EL (cell line): ENCODE measurements at places on chromosomes 6 and 20.

- no peak for DNase-seq
These were observed 50.8 kb upstream of the FAM83D start for GRCh38 chr20:38875175-38875993.

DNA sequence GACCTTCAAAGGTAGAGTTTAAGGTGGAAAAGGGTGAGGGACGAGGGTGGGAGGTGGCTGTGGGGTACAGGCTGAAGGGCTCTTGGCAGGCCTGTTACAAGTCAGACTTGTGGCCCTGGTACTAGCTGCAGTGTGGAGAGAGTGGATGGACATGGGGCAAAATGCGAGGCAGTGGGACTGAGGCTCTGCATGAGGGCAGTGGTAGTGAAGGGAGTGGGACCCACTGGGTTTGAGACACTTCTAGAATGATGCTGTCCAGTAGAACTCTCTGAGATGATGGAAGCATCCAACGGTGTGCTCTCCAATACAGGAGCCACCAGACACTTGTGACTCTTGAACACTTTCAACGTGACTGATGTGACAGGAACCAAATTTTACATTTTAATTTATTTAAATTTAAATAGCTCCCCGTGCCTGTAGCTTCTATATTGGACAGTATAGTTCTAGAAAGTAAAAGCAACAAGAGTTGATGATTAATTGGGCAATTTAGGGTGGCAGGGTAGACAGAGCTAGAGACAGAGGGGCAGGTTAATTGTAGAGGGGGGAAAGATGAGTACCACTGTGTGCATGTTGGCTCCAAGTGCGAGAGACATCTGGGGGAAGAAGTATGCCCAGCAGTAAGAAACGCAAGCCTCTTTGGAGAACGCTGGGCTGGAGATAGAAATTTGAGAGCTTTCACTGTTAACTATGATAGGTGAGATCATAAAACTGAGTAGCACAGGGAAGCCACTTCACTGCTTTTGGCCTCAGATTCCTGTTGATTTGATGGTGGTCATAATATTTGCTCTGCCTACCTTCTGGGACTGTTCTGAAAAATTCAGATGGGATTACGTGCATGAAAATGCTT lies 77.5 kb downstream of the TXNDC5 start:
- DNase-seq: no peak

DNA sequence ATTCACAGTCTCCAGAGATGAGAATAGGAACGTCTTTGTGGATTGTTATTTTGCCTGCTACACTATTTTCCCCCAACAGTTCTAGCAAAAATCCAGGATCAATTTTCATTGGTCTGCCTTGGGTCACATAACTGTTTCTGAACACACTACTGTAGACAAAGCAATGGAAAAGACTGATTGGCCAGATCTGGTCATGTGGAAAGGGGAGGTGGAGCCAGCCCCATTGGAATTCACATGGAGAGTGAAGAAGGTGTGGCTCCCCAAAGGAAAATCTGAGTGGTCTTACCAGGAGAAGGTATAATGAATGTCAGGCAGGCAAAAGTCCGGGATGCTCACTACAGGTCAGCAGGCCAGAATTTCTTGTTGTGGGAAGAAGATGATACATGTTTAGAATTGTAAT lies 9.5 kb upstream of the TP53RK start:
- peak; percentile 14 for DNase-seq

- no peak for DNase-seq
These were observed 110.5 kb downstream of the B3GAT2 start for GRCh38 chr6:70846207-70846835.

GRCh38 chr6:109172101-109172746 lies 76.9 kb downstream of the CEP57L1 start:
- peak; percentile 65 for DNase-seq

GRCh38 chr6:6686176-6686575 lies 97.7 kb downstream of the LY86 start:
- no peak for DNase-seq

- DNase-seq: no peak
These were observed 98.6 kb downstream of the NDUFAF5 start for GRCh38 chr20:13883425-13883824.

DNA sequence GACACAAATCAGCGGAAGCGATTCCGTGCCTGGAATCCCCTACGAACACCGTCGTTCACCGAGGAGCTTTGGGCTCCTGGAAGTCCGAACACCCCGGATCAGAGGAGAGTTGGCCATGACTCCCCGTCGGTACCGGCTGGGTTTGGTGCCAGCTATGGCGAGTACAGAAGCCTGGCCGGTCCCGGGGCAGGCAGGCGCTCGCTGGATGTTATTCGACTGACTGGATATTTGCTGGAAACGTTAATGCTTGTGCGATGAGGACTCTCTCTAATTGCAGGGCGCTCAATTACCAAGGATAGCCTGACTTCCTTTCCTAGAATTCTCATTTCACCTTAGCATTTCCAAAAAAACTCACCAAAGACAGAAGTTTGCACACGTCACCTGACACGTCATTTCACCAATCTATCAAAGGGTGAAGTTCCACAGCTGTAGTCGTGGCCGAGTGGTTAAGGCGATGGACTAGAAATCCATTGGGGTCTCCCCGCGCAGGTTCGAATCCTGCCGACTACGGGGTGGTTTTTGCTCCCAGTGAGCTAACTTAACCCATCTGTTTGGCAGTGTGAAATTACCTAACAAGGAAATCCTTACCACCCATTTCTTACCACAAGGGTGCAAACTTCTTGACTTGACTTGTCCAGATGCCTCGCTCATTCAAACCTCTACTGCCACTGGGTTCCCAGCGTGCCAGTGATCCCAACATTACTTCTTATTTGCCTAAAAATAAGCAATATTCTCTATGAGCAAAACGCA lies 22.7 kb upstream of the ZNF184 start:
- peak; percentile 87 for DNase-seq

DNA sequence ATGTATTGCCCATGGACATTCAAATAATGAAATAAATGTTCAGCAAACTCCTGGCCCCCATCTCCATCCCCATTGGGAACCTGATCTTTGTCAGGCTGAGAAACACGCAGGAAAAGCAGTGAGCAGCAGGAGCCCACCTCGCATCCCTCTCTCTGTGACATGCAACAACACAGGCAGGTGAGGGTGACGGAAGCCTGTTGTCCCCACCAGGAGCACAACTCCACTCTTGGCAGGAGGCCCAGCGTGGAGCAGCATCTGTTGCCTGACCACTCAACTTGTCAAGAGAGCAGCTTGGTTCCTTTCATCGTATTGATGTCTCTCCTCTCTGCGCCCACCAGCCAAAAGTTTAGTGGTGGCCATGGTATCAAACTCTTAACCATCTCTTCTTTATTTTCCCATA lies 586.9 kb upstream of the ARID1B start:
- DNase-seq: no peak

DNA sequence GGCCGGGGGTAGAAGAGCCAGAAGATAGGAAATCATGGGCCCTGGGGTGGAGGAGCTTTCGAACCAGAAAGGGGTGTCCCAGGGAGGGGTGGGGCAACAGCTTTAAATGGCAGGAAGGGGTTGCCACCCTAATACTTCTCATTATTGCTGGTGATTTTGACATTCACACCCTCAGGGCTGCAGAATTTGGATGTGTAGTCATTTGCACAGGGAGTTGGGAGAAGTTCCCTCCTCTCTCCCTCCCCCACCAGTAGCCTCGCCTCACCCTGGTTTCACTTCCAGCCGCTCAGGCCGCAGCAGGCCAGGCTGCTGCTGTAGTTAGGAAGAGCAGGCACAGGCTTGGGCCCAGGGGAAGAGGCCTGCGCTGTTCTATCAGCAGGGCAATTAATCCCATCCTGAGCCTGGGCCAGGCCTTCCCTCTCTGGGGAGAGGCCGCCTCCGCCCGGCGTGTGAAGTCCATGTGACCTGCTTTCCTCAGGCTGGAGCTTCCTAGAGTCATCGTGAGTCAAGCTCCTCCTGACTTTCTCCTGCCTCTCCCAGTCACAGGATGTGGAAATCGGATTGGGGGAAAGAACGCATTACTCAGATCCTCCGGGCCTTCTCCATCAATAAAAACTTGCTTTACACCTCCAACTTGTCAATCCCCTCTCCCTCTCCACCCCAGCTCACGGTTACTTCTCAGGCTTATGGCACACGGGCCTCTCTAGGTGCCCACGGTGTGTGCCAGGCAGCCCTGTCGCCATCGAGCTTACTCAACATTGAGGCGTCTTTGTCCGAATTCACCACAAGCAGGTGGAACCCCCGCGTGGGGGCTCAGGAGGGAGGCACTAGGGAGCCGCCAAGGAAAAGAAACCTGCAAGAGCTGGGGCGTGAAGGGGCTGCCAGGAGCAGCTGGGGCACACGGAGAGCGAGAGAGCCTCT lies 7.8 kb downstream of the ADTRP start:
- DNase-seq: peak; percentile 99

DNA sequence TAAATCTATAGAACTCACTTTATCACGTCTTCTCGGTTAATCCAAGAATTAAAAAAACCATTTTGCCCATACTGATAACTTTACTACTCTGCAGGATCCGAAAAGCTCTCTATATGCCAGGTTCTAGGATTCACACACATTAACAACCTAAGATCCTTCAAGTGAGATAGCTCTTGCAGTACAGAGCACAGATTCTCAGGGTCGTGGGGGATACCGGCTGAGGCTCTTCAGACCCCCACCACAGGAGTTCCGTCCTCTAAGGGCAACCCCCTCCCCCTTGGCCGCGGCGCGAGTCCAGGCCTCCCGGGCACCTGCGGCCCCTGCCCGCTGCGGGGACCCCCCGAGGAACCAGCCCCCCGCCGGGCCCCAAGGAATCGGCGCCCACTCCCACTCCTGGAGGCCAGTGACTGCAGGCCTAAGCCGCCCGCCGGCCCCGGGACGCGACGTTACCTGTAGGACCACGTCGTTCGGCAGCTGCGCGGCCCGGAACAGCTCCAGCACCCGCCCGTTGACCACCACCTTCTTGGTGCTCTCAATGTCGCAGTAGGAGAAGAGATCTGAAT lies 892 bp downstream of the REPS1 start:
- DNase-seq: no peak

DNA sequence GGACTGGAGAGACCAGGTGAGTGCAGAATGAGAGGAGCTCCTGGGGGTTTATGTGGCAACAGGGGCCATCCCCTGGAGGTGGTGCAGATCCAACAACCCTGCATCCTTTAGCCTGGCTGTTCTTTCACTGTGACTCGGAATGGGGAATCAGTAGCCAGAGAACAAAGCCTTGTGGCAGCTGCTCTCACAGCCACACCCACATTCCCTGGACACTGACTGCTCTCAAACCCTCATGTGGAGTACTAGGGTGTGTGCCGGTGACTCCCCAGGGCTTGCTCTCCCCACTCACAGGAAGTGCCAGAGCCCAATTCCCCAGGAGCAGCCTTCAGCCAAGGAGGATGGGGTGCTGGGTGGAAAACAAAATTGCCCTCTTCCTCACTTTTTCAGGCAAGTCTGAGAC lies 30.2 kb upstream of the GGTLC1 start:
- DNase-seq: no peak

DNA sequence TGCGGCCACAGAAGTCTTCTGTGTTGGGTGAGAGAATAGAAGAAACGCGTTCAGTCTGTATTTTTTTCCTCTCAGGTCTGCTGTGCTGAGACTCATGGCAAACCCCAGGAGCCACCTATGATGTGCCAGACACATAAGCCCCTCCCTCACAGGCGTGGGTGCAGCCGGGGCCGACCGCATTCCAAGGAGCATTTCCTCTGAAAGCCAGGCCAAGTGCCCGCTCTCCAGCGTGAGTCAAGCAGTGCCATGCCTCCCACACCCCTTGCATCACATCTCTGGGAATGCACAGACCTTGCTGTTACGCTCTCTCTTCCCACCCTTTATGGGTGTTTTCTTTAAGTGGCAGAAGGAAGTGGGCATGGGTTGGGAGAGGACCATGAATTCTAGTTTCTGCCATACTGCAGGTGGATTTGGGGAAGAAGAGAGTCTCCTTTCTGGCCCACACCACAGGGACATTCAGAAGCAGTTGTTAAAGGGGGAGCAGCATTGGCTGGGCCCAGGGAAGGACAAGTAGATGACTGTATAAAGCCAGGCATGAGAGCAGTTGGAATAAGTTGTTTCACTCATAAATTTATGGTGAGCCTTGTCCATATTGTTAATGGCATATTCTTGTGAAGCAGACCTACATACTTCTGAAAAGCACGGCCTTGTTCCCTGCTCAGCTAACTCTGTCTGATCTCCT lies 37.1 kb upstream of the TFAP2A start:
- DNase-seq: peak; percentile 97

DNA sequence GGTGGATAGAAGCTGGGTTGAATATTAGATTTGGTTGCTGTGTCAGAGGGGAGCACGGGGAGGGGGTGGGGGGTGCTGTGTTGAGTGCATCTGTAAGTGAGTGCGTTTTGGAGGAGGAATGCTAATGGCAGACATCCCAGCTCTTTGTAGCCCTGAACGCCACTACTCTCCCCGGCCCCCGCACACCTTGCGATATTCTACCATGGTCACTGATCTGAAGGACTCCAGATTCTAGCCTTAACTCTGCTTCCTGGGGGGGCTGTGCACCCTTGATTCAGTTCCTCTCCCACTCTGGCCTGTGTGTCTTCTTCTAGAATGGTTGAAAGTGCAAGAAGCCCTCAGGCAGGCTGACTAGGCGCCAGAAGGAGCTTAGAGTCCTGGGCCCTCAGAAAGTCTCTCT lies 7.1 kb downstream of the GLP1R start:
- DNase-seq: no peak

DNA sequence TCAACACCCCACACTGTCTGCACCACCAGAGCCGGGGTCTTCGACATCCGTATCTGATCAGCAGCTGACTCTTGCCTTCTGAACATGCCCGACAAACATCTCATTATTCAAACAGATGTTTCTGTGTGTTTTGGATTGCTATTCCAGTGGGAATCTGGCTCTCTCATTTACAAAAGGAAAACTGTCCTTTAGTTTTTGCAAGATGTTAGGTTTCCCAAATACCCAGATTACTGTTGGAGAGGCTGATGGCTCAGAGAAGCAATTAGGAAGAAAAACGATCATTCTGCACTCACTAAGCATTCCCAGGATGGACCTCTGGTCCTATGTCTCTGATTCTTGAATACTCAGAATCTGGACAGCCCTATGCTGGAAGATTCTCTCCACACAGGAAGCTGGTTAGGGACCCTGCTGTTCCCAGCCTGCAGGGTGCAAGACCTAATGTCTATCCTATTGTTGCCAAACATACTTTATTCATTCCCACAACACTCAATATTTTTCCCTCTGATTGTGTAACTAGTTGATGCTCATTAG lies 532.9 kb downstream of the CDH26 start:
- no peak for DNase-seq

DNA sequence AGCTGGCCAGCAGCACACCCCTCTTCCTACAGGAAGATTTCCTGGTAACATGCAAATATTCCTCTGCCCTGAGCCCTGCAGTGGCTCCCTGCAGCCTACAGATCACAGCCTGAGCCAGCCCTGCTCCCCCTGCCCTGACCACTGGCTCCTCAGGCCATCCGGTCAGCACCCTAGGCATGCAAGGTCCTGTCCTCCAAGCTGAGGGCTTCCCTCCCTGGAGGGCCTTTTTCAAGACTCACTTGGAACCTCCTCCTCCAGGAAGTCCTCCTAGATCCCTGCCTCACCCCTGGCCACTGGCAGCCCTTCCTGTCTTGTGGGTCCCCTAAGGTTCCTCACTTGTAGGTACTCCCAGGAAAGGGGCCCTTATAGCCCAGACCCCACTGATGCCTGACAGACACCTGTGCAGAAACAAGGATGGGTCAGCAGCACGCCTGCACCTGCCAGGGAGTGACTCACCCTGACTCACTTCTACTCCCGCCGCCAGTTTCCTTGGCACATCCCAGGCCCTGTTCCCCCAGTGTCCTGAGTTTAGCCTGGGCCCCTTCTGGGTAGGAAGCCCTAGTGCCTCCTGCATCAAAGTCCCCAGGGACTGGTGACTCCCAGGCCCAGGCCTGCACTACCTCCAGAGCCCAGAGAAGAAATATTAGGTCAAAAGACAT lies 3.2 kb downstream of the SLC4A11 start:
- DNase-seq: peak; percentile 55

GRCh38 chr6:40325041-40325440 lies 262.1 kb downstream of the LRFN2 start:
- no peak for DNase-seq
